ENCODE measurements at places on chromosomes 1 and 21. TPM values are rescaled to one million over a fixed set of nuclear protein-coding genes. Genes with fewer than 3 reads are reported as not detected.
A peak's percentile ranks its signal among the peaks of the same experiment; 100 is the strongest.

SPRR1A gene
- not detected for total RNA-seq

BSND gene
- 0.05 TPM for total RNA-seq

RNU1-2 gene
- total RNA-seq = 2,477 TPM

MIA3 gene
- 67.9 TPM for total RNA-seq

HAO2 gene
- total RNA-seq = not detected

CCDC190 gene
- not detected for total RNA-seq

KPNA6 gene
- total RNA-seq = 64.9 TPM

SPATC1L gene
- total RNA-seq = 6.1 TPM

- no peak for DNase-seq
Observed at GRCh38 chr21:15966651-15967050, 236.9 kb downstream of the USP25 start.

DNA sequence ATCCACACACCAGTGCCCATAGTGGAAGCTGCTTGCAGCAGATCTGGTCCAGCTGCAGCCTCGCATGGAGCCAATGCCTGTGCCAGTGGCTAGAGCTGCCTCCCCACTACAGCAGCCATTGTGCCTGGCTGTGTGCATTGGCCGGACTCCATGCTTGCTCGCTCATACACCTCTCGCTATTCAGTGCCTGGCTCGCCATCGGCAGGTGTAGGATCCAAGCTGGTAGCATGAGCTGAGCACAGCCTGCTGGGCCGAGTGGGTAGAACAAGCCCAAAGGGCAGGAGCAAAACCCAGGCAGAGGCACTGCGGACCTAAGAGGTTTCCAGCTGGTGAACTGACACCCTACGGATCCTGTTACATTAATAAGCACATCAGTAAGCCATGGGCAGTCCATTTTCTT, 1184.1 kb downstream of the AMY1C start:
- no peak for DNase-seq

DNA sequence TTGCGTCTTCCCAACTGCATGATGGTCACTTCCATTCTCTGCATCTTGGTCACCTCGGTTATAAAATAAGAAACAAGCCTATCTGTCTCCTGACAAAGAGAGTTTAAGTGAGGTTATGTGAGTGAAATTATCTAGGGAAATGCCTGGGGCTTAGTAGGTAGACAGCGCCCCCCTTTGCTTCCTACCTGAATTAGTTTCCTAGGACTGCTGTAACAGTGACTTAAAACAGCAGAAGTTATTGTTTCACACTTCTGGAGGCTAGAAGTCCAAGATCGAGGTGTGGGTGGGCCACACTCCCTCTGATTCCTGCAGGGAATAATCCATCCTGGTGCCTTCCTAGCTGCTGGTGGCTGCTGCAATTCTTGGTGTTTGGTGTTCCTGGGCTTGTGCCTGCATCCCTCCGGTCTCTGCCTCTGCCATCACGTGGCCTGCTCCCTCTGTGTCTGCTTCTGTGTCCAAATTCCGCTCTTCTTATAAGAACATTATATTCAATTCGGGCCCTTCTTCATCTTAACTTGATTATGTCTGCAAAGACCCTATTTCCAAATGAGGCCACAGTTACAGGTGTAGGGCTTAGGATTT, 92.6 kb downstream of the IGSF21 start:
- DNase-seq = no peak

DNA sequence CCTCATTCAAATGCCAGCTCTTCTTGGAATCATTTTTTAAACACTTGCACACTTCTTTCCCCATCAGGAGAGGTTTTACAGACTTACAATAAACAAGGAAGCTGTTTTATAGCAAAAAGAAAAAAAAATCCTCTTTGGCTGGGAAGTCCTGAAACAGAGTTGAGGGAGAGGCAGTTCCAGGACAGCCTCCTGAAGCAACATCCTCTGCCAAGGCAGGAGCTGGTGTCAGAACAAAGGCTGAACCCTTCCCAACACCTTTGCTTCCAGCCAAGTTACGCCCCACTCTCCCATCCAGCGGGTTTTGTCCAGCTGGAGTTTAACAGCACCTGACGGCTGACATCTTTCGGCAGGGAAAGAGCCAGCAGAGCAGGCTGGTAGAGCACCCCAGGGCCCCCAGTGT, 287.8 kb downstream of the RRAGC start:
- no peak for DNase-seq

GRCh38 chr1:183304440-183305107, 113.6 kb downstream of the NMNAT2 start:
- no peak for DNase-seq

DNA sequence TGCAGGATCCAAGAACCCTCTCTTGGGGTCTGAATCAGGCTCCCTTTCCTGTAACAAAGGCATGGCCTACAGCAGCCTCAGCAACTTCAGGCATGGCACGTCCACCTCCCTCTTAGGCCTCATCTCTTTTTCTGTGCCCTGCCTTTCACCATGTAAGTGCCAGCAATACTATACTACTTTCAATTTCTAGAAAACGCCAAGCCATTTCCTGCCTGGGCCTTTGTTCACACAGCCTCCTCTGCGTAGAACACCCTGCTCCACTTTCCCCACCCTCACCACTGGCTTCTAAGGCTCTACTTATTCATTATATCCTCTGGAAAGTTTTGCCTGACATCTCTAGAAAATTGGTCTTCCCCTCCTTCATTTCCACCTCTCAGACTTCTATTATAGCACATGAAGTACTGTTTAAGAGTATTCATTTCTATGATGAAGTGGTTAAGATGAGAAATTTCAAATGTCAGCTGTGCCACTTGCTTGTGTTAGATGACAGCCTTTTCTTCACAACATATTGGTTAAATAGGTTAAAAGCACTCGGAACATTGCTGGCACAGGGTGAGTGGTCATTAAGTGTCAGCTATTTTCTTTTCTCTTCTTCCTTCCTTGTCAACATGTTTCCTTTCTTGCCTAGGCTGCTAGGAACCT, 41.6 kb upstream of the VWA5B1 start:
- peak; percentile 48 for DNase-seq

- no peak for DNase-seq
Observed at GRCh38 chr1:8790987-8791386, 26.5 kb downstream of the RERE start.

DNA sequence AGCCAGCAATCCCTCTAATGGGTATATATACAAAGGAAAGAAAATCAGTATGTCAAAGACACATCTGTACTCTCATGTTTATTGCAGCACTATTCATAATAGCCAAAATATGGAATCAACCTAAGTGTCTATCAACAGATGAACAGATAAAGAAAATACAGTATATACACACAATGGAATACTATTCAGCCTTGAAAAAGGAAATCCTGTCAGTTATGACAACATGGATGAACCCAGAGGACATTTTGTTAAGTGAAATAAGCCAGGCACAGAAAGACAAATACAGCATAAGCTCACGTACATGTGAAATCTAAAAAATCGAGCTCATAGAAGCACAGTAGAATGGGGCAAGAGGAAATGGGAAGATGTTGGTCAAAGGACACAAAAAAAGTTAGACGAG, 69.1 kb downstream of the WARS2 start:
- no peak for DNase-seq

DNA sequence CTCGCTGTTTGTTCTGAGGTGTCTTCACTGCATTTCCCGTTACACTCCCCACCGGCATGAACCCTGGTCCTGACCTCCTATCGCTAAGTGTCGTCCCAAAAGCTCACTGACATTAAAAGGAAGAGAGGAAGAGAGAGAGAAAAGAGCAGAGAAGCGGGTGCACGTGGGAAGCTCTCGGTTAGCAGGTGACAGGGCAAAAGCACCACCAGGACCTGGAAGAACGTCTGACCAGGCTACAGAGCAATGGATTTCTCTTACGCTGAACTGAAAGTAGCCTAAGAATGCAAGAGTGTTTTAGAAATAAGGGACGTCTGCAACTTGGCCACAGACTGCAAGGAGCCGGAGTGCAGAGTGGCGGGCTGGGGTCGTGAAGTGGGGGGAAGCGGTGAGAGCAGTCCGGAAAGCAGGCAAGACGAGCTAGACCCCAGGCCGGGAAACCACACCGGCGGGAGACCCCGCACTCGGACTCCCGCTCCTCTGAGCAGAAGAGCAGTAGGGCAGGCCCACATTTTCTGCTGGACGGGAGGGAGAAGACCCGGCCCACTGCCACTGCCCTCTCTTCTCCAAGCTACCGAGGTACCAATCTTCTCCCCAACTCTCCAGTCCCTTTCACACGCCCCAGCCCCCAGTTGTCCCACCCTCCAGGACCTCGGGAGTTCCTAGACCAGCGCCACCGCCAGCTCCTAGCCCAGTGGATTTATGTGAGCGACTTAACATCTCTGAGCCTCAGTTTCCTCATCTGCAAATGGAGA, 8.3 kb upstream of the MPZL1 start:
- peak; percentile 14 for DNase-seq

GRCh38 chr1:232463225-232463624, 166.7 kb downstream of the SIPA1L2 start:
- DNase-seq = no peak

DNA sequence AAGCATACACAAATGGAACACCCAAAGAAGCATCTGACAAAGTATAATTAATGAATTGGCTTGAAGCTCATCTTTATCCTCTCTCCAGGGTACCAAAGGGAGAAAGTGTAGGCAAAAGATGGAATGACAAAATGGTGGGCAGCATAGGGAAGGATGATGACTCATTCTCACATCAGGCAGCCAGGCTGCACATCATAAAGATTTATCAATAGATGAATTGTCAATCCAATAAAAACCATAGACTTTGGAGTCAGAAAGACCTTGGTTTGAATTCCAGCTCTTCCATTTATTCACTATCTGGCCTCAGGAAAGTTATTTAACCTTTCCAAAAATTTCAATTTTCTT, 138.5 kb downstream of the TNR start:
- DNase-seq = no peak

- DNase-seq = peak; percentile 3
Observed at GRCh38 chr1:5599541-5599940, 392.7 kb downstream of the NPHP4 start.

- no peak for DNase-seq
Observed at GRCh38 chr1:93186667-93187066, 6.1 kb downstream of the CCDC18 start.

- no peak for DNase-seq
Observed at GRCh38 chr1:59706303-59706599, 108.5 kb upstream of the HOOK1 start.

- DNase-seq = no peak
Observed at GRCh38 chr1:184437291-184437690, 50.5 kb downstream of the C1orf21 start.

- no peak for DNase-seq
Observed at GRCh38 chr1:65165269-65165993, 17.4 kb downstream of the AK4 start.

All from activated CD4-positive, alpha-beta T cell treated with anti-CD3 and anti-CD28 coated beads, Interleukin-2, amount 10 ng/mL, durations not matched to agents 7 days and 5 days (primary cell).